ENCODE measurements at places on chromosomes 5 and 9.

DNA sequence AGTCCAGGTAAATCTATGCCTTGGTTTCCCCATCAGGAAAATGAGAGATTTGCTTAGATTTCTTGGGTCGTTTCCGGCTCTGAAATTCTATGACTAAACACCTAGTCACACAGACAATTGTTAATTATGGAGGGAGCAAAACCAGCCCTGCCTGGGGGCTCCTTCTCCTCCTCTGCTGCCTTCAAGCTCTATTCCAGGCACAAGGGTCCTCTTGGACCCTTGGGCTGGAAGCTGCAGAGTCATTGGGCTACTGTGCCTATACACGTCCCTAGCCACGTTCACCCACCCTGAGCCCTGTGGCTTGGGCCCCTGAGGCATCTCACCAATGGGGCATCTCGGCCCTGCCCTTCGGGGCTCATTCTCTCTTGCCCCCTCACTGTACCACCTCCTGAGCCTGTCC lies 73.8 kb upstream of the TBC1D2 start:
- DNase-seq = no peak

- no peak for DNase-seq
Observed at GRCh38 chr5:97979740-97980139, 793.7 kb upstream of the RGMB start.

DNA sequence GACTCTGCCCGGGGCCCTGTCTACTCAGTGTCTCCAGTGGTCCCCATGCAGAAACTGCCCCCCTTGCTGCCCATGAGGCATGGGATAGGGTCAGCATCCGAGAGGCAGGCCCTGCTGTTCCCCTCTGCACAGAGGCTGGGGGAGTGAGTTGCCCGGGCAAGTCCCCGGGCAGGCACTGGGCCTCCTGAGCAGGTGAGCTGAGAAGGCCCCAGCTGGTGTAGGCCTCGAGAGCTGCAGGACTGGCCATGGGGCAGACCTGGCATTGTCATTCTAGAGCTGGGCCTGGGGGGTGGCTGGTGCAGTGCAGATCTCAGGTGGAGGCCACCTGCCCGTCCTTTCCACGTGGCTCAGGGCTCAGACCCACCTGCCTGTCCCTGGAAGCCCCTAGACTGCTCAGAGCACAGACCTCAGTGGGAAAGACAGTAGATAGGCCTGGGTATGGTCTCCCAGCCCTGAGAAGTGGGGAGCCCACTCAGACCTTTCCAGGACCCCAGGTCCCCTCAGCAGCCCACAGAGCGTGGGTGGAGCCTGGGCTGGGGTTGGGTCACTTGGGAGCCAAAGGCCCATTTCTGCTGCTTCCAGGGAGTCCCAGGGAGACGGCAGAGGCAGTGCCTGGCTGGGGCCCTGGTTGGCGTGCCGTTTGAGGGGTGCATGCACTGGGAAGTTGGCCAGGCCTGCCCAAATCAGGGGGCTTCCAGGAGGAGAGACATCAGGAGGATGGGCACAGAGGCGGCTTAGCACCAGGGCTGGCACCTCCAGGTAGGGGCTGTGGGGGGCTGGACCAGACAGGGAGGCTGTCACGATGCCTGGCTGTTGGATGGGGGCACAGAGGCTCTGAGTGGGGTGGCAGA lies 4.8 kb upstream of the NOTCH1 start:
- no peak for DNase-seq

DNA sequence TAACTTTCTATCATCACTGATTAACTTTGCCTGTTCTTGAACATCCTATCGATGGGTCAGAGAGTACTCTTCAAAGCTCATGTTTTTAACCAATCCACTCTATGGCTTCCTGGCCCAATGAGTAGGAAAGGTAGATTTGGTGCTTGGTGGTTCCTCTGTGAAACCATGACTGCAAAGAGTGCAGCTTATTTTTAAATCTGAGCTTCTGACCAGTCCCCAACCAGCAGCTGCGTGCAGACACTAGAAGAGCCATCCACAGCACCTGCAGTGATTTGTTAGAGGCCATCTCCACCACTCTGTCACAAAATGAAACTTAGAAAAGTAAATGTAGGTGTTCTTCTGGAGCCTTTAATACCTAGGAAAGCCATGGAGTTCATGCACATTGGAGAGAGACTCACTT lies 107.3 kb upstream of the WWC1 start:
- no peak for DNase-seq

GRCh38 chr5:618450-618849 lies 6.3 kb downstream of the CEP72 start:
- no peak for DNase-seq
